Forelimb muscle (tissue), 1 donor: ENCODE measurements at places on chromosomes 4 and X. TPM values are rescaled to one million over a fixed set of nuclear protein-coding genes. Genes with fewer than 3 reads are reported as not detected.

PWWP3B gene
- 28.7 TPM for polyA plus RNA-seq

FMR1 gene
- 37.5 TPM for polyA plus RNA-seq

SEC31A gene
- polyA plus RNA-seq = 175 TPM

NMU gene
- 1.7 TPM for polyA plus RNA-seq

DNA sequence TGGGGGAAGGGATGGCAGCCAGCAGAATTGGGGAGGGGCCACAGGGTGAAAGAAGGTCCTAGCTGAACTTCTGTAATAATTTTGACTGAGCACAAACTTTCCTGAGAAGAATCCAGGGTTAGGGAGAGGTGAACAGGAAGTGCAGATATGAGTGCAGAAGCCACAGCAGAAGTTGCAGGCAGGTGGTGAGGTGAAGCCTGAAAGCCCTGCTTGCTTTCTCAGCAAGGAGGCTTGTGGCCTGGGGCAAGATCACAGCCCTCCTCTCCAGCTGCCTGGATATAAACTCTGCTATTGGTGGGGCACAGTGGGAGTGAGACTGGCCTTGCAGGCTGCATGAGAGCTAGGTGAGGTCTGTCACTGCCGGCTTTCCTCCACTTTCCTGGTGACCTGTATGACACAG, 44.1 kb upstream of the UPRT start:
- DNase-seq = no peak

- no peak for DNase-seq
Measured at GRCh38 chr4:147198411-147199051, 252.9 kb upstream of the TTC29 start.

- DNase-seq = no peak
Measured at GRCh38 chrX:17563515-17563914, 173.8 kb upstream of the SCML1 start.
